ENCODE measurements at places on chromosomes 6 and 20. TPM values are rescaled to one million over a fixed set of nuclear protein-coding genes. Genes with fewer than 3 reads are reported as not detected.
A peak's percentile ranks its signal among the peaks of the same experiment; 100 is the strongest.

- DNase-seq: no peak
These were observed 68.6 kb upstream of the RALGAPA2 start for GRCh38 chr20:20781029-20781428.

DNA sequence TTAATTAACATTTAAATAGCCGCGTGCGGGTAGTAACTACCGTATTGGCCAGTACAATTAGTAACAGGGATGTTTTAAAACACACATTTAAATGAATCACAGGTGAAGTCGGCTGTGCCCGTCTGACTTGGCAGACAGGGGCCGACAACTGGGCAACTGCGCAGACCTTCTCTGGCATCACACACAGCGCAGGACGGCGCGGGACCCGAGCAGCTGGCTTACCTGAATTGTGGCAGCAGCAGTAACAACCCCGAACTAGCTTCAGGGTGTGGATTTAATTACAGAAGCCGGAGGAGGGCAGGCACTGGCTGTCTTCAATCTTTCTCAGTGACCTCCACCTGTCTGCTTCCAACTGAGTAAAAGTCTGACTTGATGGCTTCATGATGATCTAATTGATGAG is 91.7 kb downstream of the DACT2 start:
- DNase-seq: no peak

DNA sequence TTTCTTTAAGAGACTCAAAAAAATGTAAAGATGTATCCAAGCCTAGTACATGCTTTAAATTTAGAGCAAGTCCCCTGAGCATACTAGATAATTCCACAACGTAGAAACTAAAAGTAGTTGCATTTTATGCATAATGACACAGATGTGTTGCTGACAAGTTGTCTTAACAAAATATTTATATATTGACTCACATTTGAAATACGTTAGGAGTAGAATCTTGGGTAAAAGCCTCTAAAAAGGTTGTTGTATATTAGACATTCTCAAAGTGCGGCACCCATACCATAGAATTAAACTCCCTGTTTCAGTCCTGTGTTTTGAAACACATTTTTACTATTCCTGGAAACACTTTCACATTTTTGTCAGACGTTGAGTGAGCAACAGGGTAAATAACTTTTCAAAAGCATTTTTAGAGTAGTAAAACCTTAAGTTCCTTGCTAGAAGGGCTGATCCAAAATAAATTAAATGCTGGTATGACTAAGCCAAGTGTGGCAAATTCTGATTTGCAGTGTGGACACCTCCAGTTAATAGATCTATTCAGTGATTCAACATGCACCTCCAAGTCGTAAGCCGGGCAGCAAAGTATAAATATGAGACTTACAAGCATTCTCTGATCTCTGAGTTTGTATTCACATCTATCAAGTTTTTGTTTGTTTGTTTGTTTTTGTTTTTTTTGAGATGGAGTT is 97.5 kb downstream of the GMDS start:
- DNase-seq: peak; percentile 8

GRCh38 chr6:118252474-118252873 is 295.6 kb upstream of the PLN start:
- no peak for DNase-seq

GRCh38 chr6:548517-548916 is 108.4 kb downstream of the HUS1B start:
- DNase-seq: no peak

GRCh38 chr6:134452906-134453305 is 135.0 kb upstream of the SGK1 start:
- DNase-seq: no peak

- no peak for DNase-seq
These were observed 83.6 kb downstream of the PFDN4 start for GRCh38 chr20:54291339-54292010.

- no peak for DNase-seq
These were observed 48.5 kb upstream of the NOP56 start for GRCh38 chr20:2603816-2604505.

GRCh38 chr6:21801446-21802174 is 208.1 kb downstream of the SOX4 start:
- no peak for DNase-seq

GRCh38 chr6:126812010-126812409 is 306.5 kb upstream of the RSPO3 start:
- DNase-seq: no peak

- no peak for DNase-seq
These were observed 91.7 kb downstream of the ERMARD start for GRCh38 chr6:169843110-169843509.

GRCh38 chr6:137283940-137284810 is 65.0 kb upstream of the IFNGR1 start:
- peak; percentile 17 for DNase-seq

GRCh38 chr20:47506335-47506734 is 4.6 kb downstream of the NCOA3 start:
- DNase-seq: no peak

- no peak for DNase-seq
These were observed 19.2 kb upstream of the LMBRD1 start for GRCh38 chr6:69816026-69816425.

GRCh38 chr6:6744551-6744950 is 156.0 kb downstream of the LY86 start:
- no peak for DNase-seq

- no peak for DNase-seq
These were observed 84.2 kb downstream of the HUS1B start for GRCh38 chr6:572596-573265.

DNA sequence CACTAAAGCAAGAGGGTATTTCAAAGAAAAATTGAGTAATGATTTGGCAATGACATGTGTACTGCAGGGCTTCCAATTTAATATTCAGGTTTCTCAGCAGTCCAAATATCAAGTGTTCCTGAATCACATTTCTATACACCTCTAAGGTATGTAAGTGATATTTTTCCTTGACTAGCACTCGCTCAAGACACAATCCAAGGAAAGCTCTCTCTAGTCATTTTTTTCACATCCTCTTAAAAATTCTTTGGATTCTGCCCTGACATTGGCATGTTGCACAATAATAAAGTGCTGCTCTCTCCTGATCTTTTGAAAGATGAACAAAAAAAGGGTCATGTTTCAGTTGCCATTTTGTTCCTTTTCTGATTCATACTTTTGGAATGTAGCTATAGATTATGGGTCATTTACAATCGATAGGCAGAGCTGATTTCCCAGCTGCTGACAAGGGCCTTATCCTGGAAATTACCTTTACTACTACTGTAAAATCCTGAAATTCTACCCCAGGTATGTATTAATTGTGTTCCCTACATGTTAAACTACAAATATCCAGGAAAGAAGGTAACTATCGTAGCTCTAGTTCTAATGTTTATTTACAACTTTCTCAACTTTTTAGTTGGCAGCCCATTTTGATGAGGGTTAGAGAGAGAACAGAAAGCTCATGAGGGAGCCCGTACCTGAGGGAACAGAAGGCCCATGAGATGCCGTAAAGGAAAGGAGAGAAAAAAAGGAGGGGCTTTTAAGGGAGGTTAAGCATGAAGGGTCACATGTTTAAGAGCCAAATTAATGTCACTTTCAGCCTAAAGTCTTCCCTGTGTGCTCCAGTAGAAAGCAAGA is 22.2 kb upstream of the ADGRG6 start:
- peak; percentile 12 for DNase-seq

DNA sequence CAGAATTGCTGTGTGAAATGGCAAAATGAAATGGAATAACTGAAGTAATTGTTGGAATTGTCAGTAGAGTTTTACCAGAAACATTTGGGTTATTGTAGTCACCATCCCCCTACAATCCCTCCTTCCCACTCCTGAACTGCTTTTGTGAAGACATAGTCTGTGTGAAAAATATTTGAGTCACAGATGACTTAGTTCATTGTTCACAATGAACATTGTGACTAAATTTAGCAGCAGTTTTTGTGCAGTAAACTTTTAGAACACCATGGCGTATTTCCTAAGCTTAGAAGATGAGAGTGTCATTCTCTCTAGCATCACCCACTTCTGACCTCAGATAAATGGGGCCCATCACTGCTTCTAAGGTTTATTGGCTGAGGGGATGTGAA is 11.0 kb downstream of the OTOR start:
- DNase-seq: peak; percentile 52

DNA sequence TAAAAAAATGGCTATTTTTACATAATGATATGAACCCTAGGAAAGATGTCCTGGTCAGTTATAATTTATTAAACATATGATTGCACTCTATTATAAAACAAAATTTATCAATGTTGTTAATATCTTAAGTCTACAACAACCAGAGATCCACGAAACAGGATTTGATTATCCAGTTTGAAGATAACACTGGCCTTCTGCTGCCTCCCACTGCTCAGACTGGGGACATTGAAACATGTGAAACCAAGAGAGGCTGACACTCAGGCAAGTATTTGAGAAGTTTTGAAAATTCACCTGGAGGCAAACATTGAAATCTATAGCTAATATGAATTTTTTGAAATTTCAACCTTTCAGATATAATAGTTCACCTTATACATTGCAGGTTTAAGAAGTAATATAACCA is 219.3 kb upstream of the HSF2 start:
- peak; percentile 45 for DNase-seq

DNA sequence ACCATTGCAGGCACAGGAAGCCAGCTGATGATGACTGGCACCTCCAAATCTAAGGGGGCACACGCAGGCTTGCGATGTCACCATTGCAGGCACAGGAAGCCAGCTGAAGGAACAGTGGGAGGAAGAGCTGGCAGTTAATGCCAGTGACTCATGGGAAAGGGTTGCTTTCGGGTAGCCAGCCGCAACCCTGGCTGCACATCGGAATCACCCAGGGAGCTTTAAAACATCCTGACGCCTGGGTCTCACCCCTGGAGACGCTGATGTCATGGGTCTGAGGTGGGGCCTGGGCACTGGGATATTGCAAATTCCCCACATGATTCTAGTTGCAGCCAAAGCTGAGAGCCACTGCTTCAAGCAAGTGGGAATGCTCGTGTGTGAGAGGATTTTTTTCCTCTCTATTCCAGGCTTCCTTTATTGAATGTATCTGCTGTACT is 16.1 kb upstream of the CCN6 start:
- DNase-seq: peak; percentile 80

DNA sequence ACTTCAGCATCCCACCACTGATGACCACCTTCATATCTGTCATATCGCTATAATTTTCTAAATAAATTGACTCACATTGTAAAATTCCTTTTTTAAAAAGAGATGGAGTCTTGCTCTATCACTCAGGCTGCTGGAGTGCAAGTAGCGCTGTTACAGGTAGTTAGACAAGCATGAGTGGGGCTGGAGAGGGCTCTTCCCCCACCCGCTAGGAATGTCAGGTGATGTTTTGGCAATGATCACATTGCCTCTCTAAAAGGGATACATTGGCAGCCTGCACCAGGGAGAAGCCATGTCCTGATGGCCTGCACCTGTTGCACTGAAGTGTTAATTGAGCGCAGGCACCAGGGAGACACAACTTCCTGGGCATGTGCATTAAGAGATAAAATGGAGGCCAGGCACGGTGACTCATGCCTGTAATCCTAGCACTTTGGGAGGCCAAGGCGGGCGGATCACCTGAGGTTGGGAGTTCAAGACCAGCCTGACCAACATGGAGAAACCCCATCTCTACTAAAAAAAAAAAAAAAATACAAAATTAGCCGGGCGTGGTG is 16.9 kb upstream of the SLC22A16 start:
- DNase-seq: no peak

DNA sequence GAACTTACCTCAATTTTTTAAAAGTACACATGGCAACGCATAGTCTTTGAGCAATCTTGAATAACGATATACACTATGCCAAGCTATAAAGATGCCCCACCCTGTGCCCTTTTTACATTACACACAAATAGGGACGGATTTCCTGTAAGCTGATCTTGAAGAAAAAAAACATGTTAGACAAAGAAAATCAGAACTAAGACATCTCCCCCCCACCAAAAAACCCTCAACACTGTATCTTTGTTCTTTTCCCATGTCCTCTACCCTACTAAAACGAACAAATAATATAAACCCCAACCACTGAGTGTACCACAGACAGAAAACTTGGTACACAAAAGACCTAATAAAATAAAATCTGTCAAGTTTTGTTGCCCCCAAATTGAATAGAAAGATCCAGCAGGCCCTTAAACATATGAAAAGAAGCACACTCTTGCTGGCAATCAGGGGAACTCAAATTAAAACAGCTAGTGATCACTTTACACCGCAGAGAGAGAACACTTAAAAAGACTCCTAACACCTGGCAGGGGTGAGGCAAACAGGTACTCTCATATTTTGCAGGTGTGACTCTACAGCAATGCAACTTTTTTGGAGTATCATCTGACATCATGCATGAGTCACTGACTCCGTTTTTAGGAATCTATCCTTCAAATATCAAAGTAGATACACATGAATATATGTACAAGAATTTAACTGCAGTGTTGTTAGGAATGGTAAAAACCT is 29.6 kb downstream of the BACH2 start:
- no peak for DNase-seq

DNA sequence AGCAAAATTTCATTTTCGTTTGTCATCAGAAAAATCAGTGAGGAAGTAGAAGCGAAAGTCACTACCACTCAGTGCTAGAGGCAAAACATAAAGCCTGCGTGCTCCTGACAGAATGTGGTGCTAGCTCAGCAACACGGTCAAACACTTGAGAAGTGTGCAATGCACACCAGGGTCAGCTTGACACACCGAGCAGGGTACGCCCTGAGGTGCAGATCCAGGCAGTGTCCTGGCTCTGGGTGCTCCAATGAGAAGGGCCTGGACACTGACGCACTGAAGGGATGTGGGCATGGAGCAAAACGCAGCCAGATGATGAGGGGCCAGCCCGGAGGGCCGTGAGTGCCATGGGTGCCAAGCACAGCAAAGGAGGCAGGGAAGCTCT is 5.9 kb downstream of the RNASET2 start:
- no peak for DNase-seq

GRCh38 chr6:96499781-96500180 is 21.8 kb upstream of the UFL1 start:
- DNase-seq: no peak

DNA sequence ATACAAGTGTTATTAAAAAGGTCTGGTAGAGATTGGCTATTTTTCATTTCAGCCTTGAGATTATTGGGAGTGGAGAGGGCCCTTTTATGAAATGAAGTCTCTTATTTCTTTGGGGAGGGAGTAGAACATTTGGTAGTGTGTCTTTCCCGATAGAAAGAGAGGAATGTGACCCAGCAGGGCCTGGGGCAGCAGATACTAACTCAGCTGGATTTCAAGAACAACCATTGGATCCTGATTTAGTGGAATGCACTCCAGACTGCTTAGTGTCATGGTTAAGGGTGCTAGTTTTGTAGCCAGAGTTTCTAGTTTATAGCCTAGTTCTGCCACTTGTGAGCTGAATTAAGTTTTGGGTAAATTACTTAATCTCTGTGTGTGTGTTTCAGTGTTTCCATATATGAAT is 18.4 kb upstream of the FLRT3 start:
- no peak for DNase-seq

GRCh38 chr20:56872620-56873458 is 243.7 kb downstream of the TFAP2C start:
- no peak for DNase-seq

Gene GPR63
- total RNA-seq: 14.2 TPM

Gene TP53TG5
- total RNA-seq: 32.0 TPM

Gene HAO1
- not detected for total RNA-seq

Gene SIRPG
- total RNA-seq: 3.4 TPM

Gene USP49
- 2.9 TPM for total RNA-seq

Gene THBD
- 33.5 TPM for total RNA-seq

Gene GSTA2
- total RNA-seq: 3.4 TPM

Gene RNF39
- total RNA-seq: 1.7 TPM

Gene BTN1A1
- total RNA-seq: 0.72 TPM

Gene CD24
- 29.9 TPM for total RNA-seq

Gene RAMACL
- 13.2 TPM for total RNA-seq

Gene SERPINB1
- total RNA-seq: 28.6 TPM
